ENCODE measurements at places on chromosomes 11 and 22.
A peak's percentile ranks its signal among the peaks of the same experiment; 100 is the strongest.

DNA sequence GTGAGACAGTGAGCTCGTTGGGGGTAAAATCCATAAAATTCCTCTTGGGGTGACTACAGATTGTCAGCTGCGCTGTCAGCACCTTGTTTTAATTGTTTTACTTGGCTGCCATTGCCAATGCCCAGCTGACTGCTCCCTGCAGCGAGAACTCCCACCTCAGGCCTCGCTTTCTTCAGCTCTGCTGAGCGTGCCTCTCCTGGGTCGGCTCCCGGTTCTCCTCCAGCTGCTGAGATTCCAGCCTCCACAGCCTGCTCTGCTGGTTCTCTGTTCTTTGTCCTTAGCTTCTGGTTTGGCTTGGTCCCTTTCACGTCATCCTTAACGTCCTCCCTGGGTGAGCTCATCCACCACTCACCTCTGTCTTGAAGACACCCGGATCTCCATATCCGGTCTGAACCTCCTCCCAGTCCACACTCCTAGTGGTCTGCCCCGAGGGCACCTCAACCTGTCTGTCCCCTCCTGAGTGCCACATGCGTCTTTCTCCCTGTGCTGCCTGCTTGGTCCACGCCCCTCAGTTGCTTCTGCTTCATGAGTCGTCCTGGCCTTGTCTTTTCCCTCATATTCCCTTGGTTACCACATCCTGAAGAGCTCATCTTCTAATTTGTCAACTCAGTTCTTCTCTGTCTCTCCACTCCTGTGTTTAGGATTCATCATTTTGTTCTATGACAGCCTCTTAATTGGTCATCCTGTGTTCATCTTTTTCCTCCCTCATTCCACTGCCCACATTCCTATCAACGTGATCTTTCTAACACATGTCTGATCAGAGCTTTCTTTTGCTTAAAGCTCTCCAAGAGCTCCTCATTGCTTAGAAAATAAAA is 35.6 kb downstream of the BMAL1 start:
- H3K27ac ChIP-seq, result no peak overlapping the region
- no peak overlapping the region for H3K4me3 ChIP-seq
- DNase-seq, result no peak
- no peaks in the 10 kb centered on the region for H3K27me3 ChIP-seq

- no peak overlapping the region for H3K4me3 ChIP-seq
- peaks cover 11% of the 10 kb centered on the region for H3K36me3 ChIP-seq
- no peak for DNase-seq
- H3K27ac ChIP-seq, result no peak overlapping the region
- no peaks in the 10 kb centered on the region for H3K27me3 ChIP-seq
- peaks cover 4% of the 10 kb centered on the region for H3K4me1 ChIP-seq
Measured at GRCh38 chr22:46783721-46784120, 21.3 kb downstream of the TBC1D22A start.

DNA sequence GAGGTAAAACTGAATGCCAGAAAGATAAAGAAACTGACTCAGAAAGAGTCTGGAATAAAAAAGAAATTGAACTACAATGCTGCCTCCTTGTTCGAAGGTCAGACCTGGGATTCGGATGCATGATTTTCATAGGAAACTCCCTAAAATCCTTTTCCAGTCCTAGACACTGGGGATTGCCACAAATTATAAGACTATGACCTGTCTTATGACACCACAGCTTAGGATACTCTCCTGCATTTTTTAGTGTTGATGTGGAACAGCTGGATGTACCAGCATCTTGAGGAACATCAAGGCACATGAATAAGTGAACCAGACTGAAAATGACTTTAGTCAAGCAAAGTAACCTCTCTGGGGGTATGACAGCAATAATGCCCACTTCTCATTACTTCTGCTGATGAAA is 9.0 kb downstream of the KIRREL3 start:
- DNase-seq, result peak; percentile 29
- H3K4me1 ChIP-seq, result peaks cover 20% of the 10 kb centered on the region
- H3K36me3 ChIP-seq, result no peaks in the 10 kb centered on the region
- H3K4me3 ChIP-seq, result no peak overlapping the region

- H3K27ac ChIP-seq, result no peak overlapping the region
- peaks cover 31% of the 10 kb centered on the region for H3K27me3 ChIP-seq
- no peaks in the 10 kb centered on the region for H3K36me3 ChIP-seq
- no peak for DNase-seq
- no peak overlapping the region for H3K4me3 ChIP-seq
Measured at GRCh38 chr11:75718419-75719339, 1.0 kb downstream of the MOGAT2 start.

Data from mesenchymal stem cell (in vitro differentiated cells and primary cell).